ENCODE measurements at places on chromosomes 4 and X.

DNA sequence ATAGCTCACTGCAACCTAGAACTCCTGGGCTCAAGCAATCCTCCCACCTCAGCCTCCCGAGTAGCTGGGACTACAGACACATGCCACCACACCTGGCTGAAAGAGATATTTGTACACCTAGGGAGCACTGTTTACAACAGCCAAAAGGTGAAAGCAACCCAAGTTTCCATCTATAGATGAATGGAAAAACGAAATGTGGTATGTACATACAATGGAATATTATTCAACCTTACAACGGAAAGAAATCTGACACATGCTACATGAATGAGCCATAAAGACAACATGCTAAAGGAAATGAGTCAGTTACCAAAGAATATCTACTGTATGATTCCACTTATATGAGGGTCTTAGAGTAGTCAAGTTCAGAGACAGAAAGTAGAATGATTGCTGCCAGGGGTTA lies 52.2 kb downstream of the ABCG2 start:
- peak; percentile 35 for DNase-seq

DNA sequence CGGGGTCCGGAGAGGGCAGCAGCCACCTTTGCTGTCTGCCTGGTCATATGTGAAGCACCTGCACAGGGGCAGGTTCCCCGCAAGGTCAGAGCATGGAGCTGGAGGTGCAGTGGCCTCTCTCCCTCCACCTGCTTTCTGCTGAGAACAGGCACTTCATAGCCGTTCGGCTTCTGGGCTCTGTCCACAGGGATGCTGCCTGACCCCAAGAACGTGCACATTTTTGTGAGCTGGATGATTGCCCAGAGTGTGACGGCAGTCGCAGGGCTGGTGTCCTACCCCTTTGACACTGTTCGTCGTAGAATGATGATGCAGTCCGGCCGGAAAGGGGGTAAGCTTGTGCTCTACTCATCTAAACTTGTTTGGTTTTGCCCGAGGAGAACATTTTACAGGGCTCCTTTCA lies 2.5 kb downstream of the SLC25A4 start:
- no peak for DNase-seq

GRCh38 chrX:123064053-123064452 lies 120.0 kb upstream of the GRIA3 start:
- DNase-seq = no peak

DNA sequence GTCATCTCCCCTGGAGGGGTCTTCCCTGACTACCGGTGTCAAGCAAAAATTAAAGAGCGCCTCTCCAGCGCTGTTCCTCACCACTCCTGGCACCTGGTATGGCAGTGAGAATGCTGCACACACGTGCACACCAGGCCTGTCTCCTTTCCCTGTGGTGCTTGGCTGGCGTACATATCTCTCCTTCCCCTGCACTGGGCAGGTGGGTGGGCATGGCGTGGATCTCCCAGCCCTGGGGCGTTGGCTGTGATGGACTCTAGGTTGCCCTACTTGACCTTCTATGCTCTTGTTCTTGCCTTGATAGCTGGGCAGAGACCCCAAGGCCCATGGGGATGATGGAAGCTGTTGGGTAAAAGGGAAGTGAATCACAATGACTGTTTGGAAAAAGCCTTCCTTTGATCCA lies 109.2 kb downstream of the CLNK start:
- DNase-seq = no peak

DNA sequence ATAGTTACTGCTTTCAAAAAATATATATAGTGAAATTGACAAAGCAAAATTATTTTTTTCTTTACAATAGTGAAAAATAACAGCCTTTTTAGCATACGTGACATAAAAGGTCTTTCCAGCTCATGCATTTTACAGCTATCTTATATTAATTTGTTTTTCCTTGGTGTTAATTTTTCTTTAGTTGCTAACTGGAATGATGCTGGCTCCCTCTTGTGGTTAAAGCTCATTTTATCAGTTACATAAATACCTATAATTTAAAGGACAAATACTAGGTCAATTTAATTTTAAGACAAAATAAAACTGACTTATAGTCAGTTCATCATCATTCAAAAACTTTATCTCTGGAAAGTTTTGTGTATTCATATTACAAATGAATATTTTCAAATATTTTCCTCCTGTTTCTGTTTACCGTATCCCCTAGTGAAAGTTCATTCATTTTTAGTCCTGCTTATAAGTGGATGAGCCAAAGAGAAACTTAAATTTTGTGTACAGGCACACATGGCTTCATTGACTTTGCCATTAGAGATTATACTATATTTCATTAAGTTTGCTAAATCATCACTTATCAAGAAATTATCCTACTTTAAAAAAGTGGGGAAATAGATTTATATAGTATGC lies 9.9 kb upstream of the ANAPC4 start:
- DNase-seq = no peak

- DNase-seq = no peak
Observed at GRCh38 chr4:1982124-1983052, 26.4 kb downstream of the NELFA start.

DNA sequence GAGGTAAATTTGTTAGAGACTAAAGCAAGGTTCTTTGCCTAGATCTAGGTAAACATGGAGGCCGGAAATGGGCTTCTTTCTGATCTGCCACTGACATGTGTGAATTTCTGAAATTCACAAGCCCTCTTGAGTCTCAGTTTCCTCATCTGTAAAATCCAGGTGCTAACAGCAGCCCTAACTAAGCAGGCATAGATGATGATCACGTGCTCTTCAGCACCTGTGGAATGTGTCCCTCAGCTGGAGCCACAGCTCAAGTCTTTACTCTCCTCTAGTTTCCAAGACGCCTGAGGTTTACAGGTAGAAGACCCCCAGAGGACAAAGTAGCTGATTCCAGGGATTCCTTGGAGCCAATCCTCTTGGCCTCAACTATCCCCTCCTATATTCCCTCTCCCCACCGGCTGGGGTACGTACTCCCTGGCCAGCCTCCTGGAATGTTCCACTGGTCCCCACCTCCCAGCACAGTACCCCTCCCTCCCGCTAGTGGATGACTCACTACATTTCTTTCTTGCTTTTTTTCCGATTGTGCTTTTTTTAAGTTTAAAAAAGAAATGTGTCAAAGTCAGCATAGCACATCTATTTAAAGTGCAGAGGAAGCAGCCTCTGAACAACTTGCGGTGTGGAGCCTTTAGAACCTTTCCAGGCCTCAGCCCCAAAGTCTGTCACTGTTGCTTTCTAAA lies 98.4 kb downstream of the PHKA2 start:
- no peak for DNase-seq

DNA sequence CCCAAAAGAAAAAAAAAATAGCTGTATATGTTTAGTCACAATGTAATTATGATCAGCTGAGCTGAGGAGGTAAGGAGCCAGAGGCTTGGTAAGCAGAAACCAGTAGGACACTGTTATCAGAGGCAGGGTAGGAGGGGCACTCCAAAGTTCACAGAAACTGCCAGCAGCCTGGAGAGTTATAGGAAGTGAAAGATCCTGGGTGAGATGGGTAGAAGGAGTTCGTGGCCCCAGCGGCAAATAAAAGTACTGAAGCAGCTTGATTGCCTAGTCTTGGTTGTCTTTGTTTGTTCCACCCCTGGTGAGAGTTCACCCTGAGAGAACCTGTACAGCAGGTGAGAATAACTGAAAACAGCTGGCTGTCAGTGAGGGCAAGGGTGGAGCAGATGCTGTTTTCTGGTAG lies 340.8 kb downstream of the ADGRL3 start:
- no peak for DNase-seq

All from HS-5 (cell line).